Ascending aorta (tissue), 2 donors: ENCODE measurements at places on chromosomes 4 and X.

DNA sequence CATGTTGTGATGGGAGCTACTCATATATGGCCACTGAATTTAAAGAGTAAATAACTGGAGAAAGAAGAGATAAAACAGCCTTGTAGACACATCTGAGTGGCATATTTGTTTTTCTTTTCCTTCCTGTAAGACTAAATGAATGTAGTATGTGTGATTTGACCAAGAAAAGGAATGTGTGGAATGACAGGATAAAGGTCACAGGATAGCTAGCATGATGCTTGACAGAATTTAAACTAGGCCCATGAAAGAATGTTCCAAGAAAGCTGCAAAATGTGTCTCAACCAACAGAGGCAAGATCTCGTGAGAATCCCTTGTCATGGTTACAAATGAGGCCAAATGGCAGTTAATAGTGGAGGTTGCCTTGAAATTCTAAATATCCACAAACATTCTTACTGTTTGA is 137.0 kb downstream of the KCNIP4 start:
- no peak for DNase-seq

GRCh38 chr4:180103794-180104193 is 2139.4 kb upstream of the TENM3 start:
- DNase-seq: no peak

- no peak for DNase-seq
Measured at GRCh38 chr4:112604589-112604988, 32.1 kb downstream of the ZGRF1 start.

DNA sequence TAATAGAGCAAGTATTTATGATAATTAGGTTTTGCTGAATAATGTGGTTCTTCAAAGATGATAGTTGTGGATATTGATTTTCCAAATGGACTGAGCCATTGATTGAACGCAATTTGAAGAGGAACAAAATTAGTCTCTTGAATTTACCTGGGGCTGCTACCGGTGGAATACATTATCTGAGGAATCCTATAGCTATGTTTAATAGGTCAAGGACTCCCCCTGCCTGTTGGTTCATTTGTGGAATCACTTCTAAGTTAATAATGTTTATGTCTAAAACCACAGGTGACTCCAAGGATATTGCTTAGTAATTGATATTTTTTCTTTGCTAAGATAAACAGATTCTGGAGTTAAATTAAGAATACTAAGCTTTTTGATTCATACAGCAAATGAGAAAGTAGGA is 576.0 kb upstream of the PABPC4L start:
- no peak for DNase-seq

GRCh38 chr4:152734699-152735050 is 44.9 kb downstream of the TIGD4 start:
- no peak for DNase-seq

DNA sequence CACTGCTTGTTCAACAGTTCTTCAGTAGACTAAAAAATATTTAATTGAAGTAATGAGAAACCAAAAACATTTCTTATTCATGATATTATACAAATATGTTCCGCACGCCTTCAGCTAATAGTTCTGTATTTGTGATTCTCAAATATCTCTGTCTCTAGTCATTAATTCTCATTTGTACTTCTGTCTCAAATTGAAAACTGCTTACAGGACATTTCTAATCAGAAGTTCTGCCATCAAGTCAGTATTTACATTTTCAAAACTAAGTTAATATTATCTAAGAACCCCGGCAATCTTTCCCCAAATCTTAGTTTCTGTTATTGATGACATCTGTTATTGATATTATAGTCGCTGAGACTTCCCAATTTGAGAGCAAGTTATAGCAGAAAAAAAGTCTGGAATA is 78.6 kb upstream of the PGRMC2 start:
- DNase-seq: no peak

- DNase-seq: no peak
Measured at GRCh38 chr4:15771216-15772058, 6.7 kb upstream of the CD38 start.

GRCh38 chr4:145785391-145786008 is 105.6 kb downstream of the C4orf51 start:
- DNase-seq: no peak
